ENCODE measurements at places on chromosomes 16 and 17. TPM values are rescaled to one million over a fixed set of nuclear protein-coding genes. Genes with fewer than 3 reads are reported as not detected.

DNA sequence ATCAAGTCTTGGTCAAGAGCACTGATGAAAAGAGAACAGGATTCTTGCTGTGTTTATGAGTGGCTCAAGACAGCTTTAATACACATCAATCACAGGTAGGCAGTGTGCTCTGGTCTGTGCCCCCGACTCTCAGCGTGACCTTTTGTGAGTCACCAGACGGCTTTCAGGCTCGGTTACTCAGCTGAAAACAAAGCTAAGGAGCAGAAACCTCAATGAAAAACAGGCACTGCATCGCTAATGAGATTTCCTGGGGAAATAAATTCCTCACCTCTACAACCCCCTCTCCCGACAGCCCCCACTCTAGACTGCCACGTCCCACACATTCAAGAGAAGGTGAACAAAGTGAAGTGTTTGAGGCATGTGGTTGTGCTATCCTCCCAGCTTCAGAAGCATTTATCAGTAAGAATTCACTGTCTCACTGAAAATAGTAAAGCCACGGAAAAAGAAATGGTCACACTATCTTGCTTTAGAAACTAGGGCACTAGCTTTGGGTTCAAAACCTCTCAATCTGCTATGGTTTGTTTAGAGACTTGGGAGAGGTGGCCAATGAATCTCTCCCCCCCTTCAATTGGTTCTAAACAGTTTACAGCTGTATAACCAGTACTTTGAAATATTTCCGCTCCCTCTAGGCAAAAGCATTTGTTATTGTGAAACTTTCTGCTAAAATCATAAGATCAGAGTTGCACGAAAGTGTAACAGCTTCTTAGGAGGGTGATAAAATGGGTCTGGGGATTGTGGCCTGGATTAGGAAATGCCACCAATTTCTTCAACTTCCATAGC is 199.5 kb upstream of the PMFBP1 start:
- DNase-seq, result no peak

- DNase-seq, result no peak
These were observed 486 bp upstream of the DNAJA2 start for GRCh38 chr16:46973996-46974324.

The WWP2 gene
- 39.6 TPM for total RNA-seq

DNA sequence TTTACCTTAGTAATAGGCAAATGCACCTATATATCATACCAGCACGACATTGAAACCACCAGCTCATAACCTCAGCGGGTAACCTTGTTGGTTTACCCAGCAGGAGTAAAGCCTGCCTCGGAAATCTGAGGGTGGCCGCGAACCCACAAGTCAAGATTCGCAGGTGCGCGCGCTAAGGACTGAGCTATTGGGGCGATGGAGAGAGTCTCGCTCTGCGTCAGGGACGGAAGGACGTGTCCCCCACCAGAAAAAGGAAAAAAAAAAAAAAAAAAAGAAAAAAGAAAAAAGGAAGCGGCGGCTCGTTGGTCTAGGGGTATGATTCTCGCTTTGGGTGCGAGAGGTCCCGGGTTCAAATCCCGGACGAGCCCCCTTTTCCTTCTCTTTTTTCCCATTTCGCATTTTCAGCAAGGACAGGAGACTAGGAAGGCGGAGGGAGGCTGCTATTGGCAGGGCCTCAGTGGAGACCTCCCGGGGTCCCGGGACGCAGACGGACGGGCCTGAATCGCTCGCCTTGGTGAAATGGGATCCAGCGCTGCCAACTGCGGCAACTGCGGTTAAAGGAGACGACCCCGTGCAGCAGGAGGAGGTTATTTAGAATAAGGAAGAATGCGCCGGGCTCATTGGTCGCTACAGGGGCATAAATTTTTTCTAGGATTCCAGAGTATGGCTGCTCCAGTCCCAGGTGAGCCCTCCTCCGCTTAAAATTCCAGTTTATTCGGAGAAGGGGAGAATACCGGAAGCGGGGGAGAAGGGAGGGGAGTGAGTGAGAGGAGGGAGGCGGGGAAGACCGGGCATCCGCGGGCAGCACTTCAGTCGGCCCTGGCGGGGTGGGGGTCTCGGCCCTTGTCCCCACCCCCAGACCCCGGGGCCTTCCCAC is at the start of gene OR1F1:
Gene OR1F1 (plus strand): TSS at position 407 of the 877 bp plus-strand sequence.
- DNase-seq, result peak; percentile 63

The INPP5K gene
- 22.4 TPM for total RNA-seq

DNA sequence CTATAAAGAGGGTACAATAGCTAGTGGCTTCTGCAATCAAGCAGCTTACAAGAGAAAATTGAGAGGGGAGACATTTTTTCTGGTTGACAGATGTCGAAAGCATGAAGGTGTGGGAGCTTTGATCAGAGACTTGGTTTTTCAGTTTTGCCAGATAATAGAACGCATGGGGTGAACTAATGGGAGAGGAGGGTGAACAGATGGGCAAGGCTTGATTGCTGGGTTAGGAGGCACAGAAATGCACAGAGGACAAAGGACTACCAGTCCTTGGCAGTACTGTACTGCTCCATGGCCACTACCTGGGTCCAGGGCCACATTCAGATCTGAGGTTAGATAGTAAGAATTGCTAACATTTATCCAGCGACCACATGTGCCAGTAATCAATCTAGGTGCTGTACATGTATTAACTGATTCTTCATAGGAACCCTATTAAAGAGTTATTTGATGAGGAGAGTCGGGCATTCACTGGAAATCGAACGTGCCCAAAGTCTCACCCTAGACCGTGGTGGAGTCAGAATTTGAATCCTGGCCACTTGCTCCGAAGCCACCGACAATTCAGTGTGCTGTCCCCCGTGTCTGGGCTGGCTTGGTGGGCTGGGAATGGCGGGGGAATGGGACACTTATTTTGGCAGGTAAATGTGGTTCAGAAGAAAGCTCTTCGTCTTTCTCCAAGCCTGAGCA is 873 bp upstream of the KSR1 start:
- no peak for DNase-seq

DNA sequence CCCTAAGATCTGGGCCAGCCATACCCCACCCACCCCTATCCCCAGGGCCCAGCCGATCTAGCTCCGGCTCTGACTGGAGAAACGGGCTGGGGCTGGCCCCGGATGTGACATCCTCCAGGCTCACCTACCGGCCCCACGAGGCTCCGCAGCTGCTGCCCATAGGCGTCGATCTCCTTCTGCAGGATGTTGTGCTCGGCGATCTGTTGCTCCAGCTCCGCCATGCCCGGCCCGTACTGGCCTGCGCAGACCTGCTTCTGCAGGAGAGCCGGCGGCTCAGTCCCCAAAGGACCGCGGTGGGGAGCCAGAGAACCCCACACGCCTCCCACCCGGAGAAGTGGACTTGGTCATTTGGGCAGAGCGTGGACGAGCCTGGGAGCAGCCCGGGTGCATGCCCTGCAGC is 4.8 kb downstream of the EVPL start:
- DNase-seq, result no peak

GRCh38 chr17:3448059-3448665 is 14.5 kb upstream of the OR1E2 start:
- DNase-seq, result no peak

DNA sequence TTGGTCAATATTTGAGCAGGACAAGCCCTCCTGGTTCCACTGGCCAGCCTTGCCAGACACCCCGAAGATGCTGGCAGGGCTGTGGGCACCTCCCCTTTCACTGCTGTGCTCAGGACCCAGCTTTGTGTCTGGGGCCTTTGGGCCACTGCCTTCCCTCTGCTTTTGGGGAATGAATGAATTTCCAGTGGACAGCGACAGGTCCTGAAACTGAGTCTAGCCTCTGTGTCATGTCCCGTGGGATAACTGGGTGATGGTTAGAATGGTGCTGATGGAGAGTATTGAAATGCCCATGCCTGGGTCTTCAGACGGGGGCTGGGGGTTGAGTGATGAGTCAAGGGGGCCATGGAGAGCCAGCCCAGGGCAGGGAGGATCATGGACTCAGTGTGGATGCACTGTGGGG is 135.8 kb downstream of the FOXL1 start:
- no peak for DNase-seq

The SEZ6 gene
- not detected for total RNA-seq

DNA sequence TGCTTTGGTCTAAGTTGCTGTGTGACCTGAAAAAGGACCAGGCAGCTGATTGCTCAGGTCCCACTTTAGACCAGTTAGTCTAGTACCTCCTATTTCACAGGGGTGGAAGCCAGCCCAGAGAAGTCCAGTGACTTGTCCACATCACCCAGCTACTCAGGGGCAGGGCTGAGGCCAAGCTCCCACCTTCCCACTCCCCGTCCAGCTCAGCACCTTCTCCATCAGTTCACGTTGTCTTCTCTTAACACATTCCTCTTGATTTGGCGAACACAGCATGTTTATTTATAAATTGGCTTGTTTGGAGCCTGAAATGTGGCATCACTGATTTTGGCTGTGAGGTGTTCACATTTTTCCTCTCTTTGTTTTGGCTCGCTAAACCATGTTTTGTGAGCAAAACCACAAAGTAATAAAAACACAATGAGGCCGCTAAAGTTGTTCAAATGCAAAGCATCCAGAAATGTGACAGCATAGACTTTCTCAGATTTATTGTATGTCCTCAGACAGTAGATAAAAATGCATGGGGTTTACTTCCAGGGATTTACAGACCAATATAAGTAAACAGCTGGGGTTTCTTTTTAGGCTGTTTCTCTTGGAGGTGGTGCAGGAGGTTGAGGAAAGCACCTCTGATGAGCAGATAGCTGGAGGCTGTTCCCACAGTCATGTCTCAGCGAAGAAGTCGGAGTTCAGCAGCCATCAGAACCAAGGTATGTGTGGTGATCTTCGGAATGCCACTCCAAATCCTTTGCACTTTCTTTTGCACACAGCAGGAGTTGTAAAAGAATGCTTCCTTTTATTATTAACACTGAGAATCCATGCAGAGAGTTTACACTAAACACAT is 88.4 kb downstream of the PLXDC1 start:
- DNase-seq, result no peak

DNA sequence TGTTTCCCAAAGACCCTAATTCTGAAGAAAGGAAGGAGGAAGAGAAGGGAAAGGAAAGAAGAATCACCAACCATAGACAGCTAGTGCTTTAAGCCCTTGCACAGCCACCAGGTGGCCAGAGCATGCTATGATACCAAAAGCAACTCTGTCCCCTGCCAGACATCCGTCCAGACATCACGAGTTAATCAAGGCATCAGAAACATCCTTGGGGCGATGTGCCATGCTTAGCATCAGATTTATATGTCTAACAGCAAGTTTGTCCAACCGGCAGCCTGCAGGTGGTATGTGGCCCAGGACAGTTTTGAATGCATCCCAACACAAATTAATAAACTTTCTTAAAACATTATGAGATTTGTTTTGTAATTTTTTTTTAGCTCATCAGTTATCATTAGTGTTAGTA is 2.9 kb upstream of the CRYBA1 start:
- no peak for DNase-seq

GRCh38 chr17:70608957-70609356 is 439.6 kb downstream of the KCNJ2 start:
- no peak for DNase-seq

DNA sequence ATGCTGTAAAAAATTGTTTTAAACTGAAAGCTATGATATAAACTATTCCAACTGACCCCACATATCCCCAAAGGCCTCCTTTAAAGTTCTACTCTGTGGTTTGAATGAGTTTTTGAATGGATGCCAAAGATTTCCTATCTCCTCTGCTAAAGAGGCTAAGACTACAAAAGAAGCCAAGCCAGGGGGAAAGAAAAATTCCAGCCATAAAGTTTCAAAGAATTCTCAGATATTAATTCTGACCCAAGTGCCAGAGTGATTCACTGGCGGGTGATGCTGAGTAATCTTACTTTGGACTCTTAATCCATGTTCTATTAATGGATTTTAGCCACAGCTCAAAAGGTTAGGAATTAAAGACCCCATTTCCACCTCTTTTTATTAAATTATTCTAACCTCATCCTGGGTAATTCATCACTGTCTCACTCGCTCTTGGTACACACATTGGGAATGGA is 60.7 kb downstream of the HS3ST3A1 start:
- no peak for DNase-seq

DNA sequence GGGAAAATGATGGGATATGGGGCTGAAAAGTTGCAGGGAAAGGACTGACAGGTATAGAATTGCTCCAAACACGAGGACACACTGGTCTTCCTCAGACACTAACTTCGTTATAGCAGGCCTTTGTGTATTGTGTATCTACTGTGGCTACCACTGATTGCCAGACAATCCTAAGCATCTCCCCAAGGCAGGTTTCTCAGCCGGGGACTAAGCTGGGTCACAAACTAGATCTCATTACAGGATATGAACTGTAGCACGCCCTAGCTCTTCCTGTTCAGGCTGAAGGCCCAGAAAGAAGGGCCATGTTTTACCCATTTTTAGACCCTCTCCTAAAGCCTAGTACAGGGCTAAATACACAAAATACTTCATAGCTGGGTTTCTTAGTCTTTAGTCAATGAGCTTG is 5.1 kb upstream of the RANGRF start:
- no peak for DNase-seq

GRCh38 chr16:88285514-88285822 is 97.3 kb upstream of the ZNF469 start:
- DNase-seq, result no peak

- DNase-seq, result no peak
These were observed 36.7 kb upstream of the ERCC4 start for GRCh38 chr16:13883276-13883675.

GRCh38 chr16:88638323-88639230 is at the start of gene IL17C:
IL17C (plus strand) TSS chr16:88638572; CDS start chr16:88638642, 70 bp downstream.
- DNase-seq, result no peak

The ARHGDIG gene
- total RNA-seq, result 4.8 TPM

GRCh38 chr16:13793841-13794409 is 126.0 kb upstream of the ERCC4 start:
- no peak for DNase-seq

- no peak for DNase-seq
These were observed 75.3 kb upstream of the GNAO1 start for GRCh38 chr16:56115817-56116576.

DNA sequence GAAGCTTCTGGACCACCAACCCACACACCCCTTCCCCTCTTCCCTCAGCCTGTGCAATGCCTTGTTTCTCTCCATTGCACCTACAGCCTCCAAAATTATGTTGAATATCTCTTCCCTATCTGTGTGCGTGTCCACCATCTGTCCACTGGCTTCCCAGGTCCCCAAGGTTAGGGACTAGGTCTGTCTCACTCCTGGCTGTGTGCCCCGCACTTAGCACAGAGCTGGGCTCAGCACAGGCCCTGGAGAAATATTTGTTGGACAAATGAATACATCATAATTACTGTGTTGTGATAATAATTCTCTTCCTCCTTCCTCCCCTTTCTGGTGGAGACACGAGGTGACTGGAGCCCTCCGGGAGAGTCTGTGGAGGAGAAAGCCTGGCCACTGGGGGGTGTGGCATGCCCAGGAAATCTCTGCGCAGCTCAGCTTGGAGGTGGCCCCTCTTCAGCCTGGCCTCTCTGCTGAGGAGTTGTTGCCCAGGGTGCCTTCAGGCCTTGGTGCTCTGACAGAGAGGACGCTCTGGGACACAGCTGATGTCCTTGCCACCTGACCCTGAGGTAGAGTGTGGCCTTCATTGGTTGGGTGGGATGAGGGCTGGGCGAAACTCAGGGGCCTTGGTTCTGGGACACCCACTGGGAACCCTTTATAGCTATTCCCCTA is 3.3 kb upstream of the BRD7 start:
- peak; percentile 72 for DNase-seq

DNA sequence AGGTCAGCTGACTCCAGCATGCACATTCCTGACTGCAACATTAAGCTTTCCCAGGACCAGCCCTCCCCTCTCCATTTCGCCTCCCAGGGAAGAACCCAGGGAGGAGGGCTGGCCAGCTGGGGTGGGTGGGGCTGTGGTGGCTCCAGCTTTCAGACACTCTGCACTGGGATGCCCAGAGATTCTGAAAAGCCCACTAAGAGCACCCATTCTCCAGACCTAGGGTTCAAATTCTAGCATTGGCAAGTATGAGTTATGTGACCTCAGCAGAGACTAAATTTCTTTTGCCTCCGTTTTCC is 7.8 kb downstream of the DLX3 start:
- no peak for DNase-seq

GRCh38 chr16:70416748-70417616 is 21.9 kb downstream of the ST3GAL2 start:
- no peak for DNase-seq
